ENCODE measurements at places on chromosomes 1 and 21. TPM values are rescaled to one million over a fixed set of nuclear protein-coding genes. Genes with fewer than 3 reads are reported as not detected.

The NTRK1 gene
- not detected for total RNA-seq

The MMP23B gene
- not detected for total RNA-seq

The NCAM2 gene
- total RNA-seq: 0.07 TPM

The PAFAH2 gene
- total RNA-seq: 35.5 TPM

The LCE3E gene
- not detected for total RNA-seq

The HENMT1 gene
- 1.1 TPM for total RNA-seq

The SH2D1B gene
- total RNA-seq: 5.5 TPM

The ANGPTL3 gene
- not detected for total RNA-seq

The MROH7 gene
- 1.2 TPM for total RNA-seq

- no peak for DNase-seq
Measured at GRCh38 chr1:182556279-182556678, 32.8 kb downstream of the RNASEL start.

DNA sequence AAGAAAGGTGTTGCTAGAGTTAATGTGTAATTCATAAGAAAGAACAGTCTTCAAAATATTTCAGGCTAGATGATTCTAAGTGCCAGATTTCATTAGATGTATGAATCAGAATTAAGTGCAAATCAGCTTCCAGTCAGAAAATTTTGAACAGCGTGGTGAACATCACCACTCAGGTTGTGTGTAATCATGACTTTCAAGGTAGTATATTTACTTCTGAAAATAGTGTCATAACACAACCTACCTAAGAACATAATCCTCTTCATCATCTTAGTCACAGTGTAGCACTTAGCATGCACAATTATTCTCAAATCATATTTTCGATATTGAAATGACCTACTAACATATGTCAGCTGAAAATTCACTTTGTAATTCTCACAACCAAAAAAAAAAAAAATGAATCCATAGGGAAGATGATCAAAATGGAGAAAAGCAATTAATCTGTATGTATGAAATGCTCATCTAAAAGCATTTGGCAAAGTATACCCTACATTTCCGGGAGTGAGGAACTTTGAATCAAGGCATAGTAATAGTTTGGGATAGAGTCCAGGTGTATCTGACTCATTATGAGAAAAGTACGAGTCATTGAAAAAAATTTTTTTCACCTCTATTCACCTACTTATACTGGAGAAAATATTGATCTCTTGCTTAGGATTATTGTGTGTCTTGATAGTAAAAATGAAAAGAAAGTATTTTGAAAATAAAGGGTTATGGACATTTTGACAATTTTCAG, 221.8 kb upstream of the CHRM3 start:
- no peak for DNase-seq

- no peak for DNase-seq
Measured at GRCh38 chr1:26373789-26374188, 1.2 kb upstream of the ZNF683 start.

DNA sequence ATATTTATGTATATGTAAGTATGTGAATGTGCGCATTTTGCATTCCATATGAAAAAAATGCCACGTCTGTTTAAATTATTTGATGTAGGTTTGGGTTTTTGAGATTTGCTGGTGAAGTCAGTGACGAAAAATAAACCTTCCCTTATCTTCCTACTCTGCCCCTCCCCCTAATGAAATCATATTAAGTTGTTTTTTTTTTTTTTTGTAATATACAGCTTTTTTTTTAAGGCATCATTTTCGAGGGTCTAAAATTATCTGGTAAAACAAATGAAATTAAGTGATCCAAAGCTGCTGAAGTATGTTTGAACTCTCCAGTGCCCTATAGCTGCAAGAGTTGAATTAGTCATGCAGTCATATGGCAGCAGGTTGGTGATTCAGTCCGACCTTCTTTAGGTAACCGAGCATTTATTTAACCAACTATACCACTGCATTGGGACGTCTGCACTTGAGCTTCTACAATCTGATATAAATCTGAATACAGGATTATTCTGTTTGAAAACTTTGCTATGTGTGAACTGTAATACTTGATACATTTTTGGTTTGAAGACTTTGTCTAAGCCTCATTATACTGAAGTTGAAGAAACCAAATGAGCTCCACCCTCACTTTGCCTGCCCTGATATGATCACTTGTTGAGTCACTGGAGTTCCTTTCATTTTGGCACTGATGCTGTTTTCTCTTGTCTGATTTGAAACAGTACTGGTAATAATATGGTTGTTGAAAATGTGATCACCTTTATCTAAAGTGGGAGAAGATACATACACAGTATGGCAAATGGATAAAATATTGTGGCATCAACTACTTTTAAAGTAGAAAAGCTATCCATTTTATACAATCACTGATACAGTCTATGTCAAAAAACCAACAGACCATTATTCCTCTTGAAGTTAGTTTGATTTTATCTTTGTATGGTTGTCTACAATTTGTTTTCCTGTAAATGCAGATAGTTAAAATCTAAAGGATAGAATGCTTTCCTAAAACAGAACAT, 11.7 kb downstream of the PDIK1L start:
- DNase-seq: no peak

DNA sequence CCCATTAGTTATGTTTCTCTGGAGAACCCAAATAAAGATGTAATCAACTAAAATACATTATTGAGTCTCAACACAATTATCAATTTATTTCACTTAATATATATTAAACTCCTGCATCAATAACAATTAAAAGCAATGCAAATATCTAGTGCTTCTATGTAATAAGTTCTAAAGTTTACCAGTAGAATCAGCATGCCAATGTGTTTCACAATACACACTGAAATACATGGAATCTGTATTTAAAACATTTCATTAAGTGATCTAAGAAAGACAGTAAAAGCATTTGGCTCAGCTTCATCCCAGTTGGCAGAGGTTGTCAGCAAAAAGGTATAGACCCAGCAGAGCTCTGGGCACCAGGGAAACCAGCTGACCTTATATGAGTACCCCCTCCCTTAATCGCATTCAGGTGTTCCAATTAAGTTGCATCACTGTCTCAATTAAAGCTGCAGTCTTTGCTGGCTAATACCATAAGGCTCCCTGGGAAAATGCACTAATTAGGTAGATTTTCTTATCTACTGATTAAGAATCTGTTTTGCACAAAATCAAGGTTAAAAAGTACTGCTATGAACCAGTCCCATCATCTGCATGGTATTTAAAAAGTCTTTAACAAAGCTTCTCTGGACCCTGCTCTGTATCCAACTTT, 63.1 kb downstream of the NIBAN1 start:
- no peak for DNase-seq

DNA sequence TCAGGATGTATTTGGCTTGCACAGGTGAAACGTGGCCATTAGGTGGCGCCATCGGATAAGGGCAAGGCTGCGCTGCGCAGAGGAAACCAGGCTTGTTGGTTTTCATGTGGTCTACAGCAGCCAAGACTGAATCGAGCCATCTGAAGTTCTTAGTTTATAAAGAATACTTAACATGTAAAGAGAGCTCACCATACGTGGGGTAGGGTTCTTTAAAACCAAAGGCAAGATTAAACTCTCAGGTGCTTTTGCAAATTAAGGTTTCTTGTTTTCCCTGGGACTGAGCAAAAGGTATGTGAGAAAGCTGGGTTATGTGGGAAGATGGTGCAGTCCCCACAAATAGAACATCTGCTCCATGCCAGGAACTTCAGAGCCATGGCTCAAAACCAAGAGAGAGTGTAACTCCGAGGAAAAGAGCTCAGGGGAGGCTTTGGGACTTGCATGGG, 9.3 kb downstream of the MASP2 start:
- peak; percentile 80 for DNase-seq

GRCh38 chr1:11693024-11693590, 1.6 kb downstream of the DRAXIN start:
- DNase-seq: no peak
